ENCODE measurements at places on chromosomes 5 and 9. TPM values are rescaled to one million over a fixed set of nuclear protein-coding genes. Genes with fewer than 3 reads are reported as not detected.
A peak's percentile ranks its signal among the peaks of the same experiment; 100 is the strongest.

- H3K4me3 ChIP-seq: no peak overlapping the region
- no peaks in the 10 kb centered on the region for H3K36me3 ChIP-seq
- H3K4me1 ChIP-seq: no peaks in the 10 kb centered on the region
- H3K27me3 ChIP-seq: no peaks in the 10 kb centered on the region
Measured at GRCh38 chr5:160555971-160556631, 134.4 kb downstream of the PTTG1 start.

Gene FAM221B
- total RNA-seq: not detected

Gene SLC28A3
- total RNA-seq: 0.21 TPM

Gene CFAP157
- 0.28 TPM for total RNA-seq

Gene GRIN3A
- not detected for total RNA-seq

DNA sequence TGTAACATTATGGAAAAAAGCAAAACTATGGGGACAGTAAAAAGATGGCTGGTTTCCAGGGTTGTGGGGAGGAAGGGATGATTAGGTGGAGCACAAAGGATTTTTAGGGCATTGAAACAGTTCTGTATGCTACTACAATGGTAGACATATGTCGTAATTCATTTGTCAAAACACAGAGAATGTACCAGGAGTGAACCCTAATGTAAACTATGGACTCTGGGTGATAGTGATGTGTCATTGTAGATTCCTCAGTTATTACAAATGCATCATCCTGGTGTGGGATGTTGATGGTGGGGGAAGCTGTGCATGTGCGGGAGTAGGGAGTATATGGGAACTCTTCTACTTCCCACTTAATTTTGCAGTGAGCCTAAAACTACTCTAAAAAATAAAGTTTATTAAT, 135.0 kb upstream of the GABRP start:
- H3K36me3 ChIP-seq: no peaks in the 10 kb centered on the region
- no peaks in the 10 kb centered on the region for H3K27me3 ChIP-seq
- no peak overlapping the region for H3K4me3 ChIP-seq
- no peak for DNase-seq
- H3K27ac ChIP-seq: no peak overlapping the region

DNA sequence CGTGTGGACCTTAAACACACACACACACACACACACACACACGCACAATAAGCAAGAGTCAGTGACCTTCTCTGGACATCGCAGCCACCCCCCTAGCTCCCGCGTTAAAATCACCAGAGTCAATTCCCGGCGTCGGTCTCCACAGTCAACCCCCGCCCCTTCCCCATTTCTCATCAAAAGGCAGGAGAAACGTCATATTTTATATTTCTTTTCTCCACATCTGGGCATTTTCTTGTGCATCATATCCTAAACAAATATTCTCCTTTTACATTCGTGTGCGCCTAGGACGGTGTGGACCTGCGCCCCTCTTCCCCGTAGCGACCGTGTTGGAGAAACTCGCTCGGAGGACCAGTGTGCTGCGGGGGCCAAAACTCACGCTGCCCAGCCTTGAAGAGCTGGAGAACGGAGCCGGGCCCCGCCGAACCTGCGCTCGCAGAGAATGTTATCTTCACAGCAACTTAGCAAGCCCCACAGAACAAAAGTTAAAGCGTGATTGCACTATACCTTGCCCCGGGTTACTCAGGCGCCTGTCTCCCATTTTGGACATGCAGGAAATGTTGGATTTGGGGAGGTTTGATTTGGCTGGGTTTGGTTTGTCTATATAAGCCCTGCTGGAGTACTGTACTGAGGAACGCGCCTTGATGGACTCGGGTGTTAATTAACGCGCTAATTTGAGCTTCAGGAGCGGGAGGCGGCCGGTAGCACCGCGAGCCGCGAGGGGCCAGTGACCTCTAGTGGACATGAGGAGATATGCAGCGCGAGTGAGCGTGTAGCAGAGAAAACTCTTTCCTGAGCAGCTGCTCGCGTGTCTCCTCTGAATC, 192.4 kb downstream of the MEF2C start:
- peaks cover 22% of the 10 kb centered on the region for H3K4me1 ChIP-seq
- no peak for DNase-seq
- no peaks in the 10 kb centered on the region for H3K36me3 ChIP-seq
- no peak overlapping the region for H3K27ac ChIP-seq
- H3K27me3 ChIP-seq: peaks cover 53% of the 10 kb centered on the region
- peak overlapping the region; percentile 66 for H3K4me3 ChIP-seq

GRCh38 chr5:171521219-171521633, 101.8 kb downstream of the FGF18 start:
- peak overlapping the region; percentile 48 for H3K27ac ChIP-seq
- H3K4me3 ChIP-seq: no peak overlapping the region
- H3K4me1 ChIP-seq: peaks cover 24% of the 10 kb centered on the region
- DNase-seq: peak; percentile 74
- H3K36me3 ChIP-seq: no peaks in the 10 kb centered on the region

DNA sequence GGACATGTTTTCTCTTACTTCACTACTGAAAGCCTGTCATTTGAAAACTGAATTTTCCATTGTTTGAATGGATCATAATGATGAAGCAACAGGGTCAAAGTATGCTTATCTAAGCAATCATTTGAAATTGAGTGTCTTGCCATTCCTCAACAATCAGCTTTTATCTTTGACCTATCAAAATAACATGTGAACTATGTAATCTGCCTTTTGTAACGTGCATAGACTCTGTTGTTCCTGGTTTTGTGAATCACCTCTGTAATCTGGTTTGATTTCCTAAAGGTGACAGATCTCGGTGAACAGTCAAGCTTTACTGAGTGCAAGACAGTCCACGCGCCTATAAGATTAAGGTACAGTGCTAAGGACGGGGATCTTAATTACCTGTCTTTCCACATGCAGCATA, 3.3 kb downstream of the MEF2C start:
- peaks cover 37% of the 10 kb centered on the region for H3K4me1 ChIP-seq
- peak overlapping the region; percentile 86 for H3K4me3 ChIP-seq
- no peaks in the 10 kb centered on the region for H3K36me3 ChIP-seq
- no peaks in the 10 kb centered on the region for H3K27me3 ChIP-seq

DNA sequence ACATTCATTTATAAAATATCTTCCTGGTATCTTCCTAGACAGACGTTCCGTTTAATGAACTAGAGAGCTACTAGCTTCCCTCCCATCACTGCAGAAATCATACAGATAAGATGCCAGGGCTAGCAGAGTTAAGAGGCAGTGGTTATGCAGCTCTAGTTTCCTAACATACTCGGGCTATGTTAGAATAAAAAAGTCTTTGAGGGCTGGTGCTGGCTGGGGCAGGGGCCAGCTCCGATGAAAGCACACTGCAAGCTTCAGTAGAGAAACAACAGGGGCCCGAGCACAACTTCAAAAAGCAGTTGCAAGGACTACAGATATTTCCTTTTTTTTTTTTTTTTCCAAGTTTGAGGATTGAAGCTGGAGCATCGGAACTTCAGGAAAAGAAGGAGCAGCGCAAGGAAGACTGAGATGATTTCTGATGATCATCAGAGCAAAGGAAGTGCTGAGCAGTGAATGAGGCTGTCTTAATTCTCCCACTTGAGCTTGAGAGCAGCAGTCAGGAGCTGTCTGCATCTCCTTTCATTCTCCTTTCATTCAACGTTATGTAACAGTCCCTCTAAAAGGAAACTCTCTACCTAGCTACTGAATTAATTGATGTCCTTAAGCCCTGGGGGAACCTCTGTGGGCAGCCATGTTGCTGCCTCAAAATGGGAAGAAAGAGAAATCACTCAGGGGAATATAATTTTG, 47.6 kb upstream of the ADCY2 start:
- H3K4me1 ChIP-seq: no peaks in the 10 kb centered on the region
- DNase-seq: no peak
- H3K27ac ChIP-seq: no peak overlapping the region
- H3K4me3 ChIP-seq: no peak overlapping the region
- H3K27me3 ChIP-seq: no peaks in the 10 kb centered on the region

DNA sequence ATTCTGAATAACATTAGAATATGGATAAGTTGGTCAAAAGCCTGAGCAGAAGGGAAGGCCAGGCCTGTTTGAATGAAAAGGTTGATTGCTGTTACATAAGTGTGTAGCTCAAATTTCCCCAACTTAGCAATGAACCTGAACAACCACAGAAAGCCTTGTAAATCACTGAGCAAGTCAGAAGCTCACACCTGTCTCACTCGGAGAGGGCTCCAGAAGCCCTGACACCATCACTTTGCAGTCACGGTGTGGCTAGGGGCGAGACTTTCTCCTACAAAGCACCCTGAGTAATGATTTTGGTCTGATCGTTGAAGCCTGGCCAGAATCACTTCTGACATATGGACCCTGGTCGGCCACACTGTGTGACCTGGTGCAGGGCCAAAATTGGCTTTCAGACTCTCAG, 62.0 kb downstream of the MTX3 start:
- H3K27ac ChIP-seq: no peak overlapping the region
- H3K4me3 ChIP-seq: no peak overlapping the region
- DNase-seq: no peak
- no peaks in the 10 kb centered on the region for H3K4me1 ChIP-seq
- no peaks in the 10 kb centered on the region for H3K27me3 ChIP-seq

GRCh38 chr5:41519801-41520200, 9.4 kb upstream of the PLCXD3 start:
- no peak overlapping the region for H3K4me3 ChIP-seq
- no peaks in the 10 kb centered on the region for H3K36me3 ChIP-seq
- no peak for DNase-seq
- no peak overlapping the region for H3K27ac ChIP-seq
- no peaks in the 10 kb centered on the region for H3K27me3 ChIP-seq

DNA sequence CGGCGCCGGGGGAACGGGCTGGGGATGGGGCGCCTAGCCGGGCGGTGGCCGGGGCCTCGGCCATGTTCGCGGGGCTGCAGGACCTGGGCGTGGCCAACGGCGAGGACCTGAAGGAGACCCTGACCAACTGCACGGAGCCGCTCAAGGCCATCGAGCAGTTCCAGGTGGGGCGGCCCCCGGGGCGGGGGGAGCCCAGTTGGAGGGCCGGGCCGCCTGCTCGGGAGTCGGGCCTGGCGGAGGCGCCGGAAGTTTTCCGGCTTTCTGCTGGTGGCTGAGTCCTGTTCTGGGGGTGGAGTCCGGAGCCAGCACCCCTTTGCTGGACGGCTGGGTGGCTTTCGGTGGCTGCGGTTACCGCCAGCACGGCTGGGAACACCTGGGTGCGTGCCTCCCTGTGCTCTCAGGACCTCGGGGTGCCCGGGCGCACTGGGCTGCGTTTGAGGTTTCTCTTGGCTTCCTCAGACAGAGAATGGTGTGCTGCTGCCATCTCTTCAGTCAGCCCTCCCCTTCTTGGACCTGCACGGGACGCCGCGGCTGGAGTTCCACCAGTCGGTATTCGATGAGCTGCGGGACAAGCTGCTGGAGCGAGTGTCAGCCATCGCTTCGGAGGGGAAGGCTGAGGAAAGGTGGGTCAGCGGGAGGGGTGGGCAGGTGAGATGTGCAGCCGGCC, 454 bp downstream of the NELFB start:
- peak overlapping the region; percentile 57 for H3K27ac ChIP-seq
- H3K27me3 ChIP-seq: no peaks in the 10 kb centered on the region

DNA sequence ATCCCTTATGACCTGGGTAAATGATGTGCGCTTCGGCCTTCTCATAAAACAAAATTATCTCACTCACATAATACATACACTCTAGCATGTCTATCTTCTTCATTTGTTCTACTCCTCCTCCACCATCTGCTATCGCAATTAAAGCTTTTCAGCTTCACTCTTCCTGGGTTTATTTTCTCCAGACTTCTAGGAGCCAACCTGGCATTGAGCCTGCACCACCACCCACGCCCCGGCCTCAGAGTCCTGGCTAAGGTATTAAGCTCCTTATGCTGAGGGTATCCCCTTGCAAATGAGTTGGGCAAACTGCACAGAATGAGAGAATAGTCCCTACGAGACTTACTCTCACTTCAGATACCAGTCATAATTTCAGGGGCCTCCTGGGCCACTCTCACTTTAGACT, 236.1 kb upstream of the CDH12 start:
- no peaks in the 10 kb centered on the region for H3K27me3 ChIP-seq
- H3K4me3 ChIP-seq: no peak overlapping the region
- no peak for DNase-seq

DNA sequence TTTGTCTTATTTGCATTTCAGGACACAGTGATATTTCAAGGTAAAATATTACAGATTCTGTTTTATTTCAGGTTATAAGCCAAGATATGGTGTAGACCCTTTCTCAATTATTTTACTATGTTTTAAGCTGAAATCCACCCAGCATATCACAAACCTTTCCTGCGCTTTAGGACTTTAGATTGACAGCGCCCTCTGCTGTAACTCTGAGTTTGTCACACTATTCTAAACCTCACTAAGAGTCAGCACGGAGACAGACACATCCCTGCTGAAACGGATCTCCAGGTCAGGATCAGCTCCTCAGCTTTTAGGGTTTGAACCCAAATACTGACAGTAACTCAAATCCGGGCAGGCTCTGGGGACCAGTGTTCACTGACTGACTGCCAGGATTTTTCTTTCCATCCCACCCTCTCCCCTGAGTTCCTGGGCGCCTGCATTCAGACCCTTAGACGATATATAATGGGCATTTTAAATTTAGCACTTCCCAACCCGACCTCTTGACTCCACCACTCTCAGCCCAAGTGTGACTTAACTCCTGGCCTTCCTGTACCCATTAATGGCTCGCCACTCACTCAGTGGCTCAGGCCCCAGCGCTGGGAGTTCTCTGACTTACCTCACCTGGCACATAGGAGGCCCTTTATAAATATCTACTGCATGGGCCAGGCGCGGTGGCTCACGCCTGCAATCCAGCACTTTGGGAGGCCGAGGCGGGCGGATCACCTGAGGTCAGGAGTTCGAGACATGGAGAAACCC, 33.5 kb downstream of the TLX3 start:
- H3K27me3 ChIP-seq: no peaks in the 10 kb centered on the region
- no peak overlapping the region for H3K4me3 ChIP-seq
- no peak for DNase-seq
- no peaks in the 10 kb centered on the region for H3K4me1 ChIP-seq
- no peak overlapping the region for H3K27ac ChIP-seq

Gene TAF1L
- not detected for total RNA-seq

Gene GABRA1
- not detected for total RNA-seq

Gene ADAMTSL2
- 5.5 TPM for total RNA-seq

DNA sequence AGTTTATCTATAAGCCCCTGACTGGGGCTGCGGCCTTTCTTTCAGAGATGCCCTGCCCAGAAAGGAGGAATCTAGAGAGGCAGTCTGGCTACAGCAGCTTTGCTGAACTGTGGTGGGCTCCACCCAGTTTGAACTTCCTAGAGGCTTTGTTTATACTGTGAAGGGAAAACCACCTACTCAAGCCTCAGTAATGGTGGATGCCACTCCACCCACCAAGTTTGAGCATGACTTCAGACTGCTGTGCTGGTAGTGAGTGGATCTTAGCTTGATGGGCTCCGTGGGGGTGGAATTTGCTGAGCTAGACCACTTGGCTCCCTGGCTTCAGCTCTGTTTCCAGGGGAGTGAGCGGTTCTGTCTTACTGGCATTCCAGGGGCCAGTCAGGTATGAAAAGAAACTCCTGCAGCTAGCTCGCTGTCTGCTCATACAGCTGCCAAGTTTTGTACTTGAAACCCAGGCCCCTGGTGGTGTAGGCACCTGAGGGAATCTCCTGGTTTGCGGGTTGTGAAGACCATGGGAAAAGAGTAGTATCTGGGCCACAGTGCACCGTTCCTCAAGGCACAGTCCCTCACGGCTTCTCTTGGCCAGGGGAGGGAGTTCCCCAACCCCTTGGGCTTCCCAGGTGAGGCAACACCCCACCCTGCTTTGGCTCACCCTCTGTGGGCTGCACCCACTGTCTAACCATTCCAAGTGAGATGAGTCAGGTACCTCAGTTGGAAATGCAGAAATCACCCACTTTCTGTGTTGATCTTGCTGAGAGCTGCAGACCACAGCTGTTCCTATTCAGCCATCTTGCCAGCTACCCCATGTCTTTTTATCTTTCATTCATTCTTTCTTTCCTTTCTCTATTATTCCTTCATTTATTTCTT, 211.8 kb upstream of the C9orf72 start:
- no peak overlapping the region for H3K27ac ChIP-seq
- no peak for DNase-seq
- no peaks in the 10 kb centered on the region for H3K4me1 ChIP-seq
- no peaks in the 10 kb centered on the region for H3K27me3 ChIP-seq
- no peaks in the 10 kb centered on the region for H3K36me3 ChIP-seq

Gene LCN15
- total RNA-seq: not detected

Gene DRD1
- 0.41 TPM for total RNA-seq

Data from thoracic aorta (tissue), 2 donors.